ENCODE measurements at places on chromosomes 5 and 9.

DNA sequence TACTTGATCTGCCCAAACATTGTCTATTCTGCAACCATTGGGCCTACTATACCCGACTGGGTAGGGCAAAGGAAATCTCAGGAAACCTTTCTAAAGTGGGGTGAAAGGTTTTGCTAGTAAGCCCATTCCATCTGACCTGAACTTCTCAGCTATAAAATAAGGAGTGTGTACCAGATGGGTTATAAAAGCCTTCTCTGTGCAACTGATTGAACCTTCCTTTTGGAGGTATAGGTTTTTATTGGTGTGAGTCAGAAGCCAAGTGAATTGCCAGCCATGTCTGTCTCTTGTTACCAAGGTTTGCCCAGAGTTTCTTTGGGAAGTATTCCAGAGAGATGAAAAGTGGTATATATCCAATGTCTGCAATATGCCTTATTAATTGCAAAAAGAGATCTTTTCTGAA, 1271.0 kb upstream of the WWC1 start:
- no peak for DNase-seq
- H3K27ac ChIP-seq, result no peak overlapping the region
- no peaks in the 10 kb centered on the region for H3K36me3 ChIP-seq
- H3K4me1 ChIP-seq, result no peaks in the 10 kb centered on the region

DNA sequence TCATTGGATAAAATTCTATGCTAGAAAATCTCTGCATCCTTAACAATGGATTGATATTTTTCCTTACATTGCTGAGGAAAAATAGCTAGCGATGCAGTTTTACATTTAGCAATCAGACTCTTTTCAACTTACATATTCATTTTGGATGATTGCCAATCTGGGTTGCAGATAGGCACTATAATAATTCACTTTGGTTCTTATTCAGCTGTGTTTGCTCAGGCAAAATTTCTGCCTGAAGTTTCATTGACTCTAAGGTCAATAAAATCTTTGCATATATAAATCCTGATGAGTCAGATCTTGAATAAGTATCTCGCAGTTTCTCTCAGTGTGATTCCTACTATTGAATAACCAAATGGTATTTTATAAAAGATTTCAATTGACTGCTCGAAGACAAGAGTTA, 1105.8 kb downstream of the CDH18 start:
- H3K4me1 ChIP-seq, result no peaks in the 10 kb centered on the region
- no peaks in the 10 kb centered on the region for H3K36me3 ChIP-seq
- H3K4me3 ChIP-seq, result no peak overlapping the region
- H3K27me3 ChIP-seq, result no peaks in the 10 kb centered on the region
- no peak overlapping the region for H3K27ac ChIP-seq
- no peak for DNase-seq

GRCh38 chr9:90991953-90992352, 190.3 kb downstream of the SYK start:
- H3K36me3 ChIP-seq, result no peaks in the 10 kb centered on the region
- no peak overlapping the region for H3K27ac ChIP-seq
- no peak overlapping the region for H3K4me3 ChIP-seq

DNA sequence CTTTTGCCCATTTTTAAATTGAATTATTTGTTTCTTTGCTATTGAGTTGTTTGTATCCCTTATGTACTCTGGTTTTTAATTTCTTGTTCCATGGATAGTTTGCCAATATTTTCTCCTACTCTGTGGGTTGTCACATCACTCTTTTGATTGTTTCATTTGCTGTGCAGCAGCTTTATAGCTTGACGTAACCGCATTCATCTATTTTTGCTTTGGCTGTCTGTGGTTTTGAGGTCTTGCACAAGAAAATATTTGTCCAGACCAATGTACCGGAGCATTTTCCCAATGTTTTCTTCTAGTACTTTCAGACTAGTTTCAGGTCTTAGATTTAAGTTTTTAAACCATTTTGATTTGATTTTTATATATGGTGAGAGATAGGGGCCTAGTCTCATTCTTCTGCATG, 36.2 kb upstream of the ZNF366 start:
- no peaks in the 10 kb centered on the region for H3K27me3 ChIP-seq
- H3K27ac ChIP-seq, result no peak overlapping the region
- no peaks in the 10 kb centered on the region for H3K36me3 ChIP-seq
- H3K4me3 ChIP-seq, result no peak overlapping the region
- H3K4me1 ChIP-seq, result no peaks in the 10 kb centered on the region

DNA sequence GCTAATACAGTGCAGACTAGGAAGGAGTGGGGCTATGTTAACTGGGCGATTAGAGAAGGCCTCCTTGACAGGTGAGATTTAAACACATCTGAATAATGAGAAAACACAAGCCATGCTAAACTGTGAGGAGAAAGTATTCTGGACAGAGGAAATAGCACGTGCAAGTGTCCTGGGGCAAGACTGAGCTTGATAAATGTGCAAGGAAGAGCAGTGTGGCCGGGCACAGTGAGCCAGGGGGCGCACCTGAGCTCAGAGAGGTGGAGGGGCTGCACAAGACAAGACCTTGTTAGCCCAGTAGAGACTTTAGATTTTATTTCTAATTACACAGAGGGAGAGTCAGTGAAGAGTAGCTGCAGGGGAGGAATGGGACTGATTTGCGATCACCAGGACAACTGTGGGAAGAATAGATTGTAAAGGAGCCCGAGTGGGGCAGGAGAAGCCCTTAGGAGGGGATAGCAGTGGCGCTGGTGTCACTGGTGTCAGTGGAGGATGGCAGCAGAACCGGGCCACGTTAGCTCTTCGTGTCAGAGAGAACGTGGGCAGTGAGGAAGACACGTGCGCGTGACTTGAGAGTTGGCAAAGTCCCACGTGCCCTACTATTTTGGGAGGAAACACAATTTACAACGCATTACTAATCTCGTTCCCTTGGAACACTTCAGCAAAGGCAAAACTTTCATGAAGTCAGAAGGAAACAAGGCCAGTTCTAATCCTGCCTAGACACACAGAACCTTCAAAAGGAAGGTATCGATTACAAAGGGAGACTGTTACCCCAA, 17.9 kb upstream of the C5orf47 start:
- no peaks in the 10 kb centered on the region for H3K27me3 ChIP-seq
- H3K36me3 ChIP-seq, result no peaks in the 10 kb centered on the region
- DNase-seq, result no peak
- no peak overlapping the region for H3K4me3 ChIP-seq
- peaks cover 15% of the 10 kb centered on the region for H3K4me1 ChIP-seq
- no peak overlapping the region for H3K27ac ChIP-seq

DNA sequence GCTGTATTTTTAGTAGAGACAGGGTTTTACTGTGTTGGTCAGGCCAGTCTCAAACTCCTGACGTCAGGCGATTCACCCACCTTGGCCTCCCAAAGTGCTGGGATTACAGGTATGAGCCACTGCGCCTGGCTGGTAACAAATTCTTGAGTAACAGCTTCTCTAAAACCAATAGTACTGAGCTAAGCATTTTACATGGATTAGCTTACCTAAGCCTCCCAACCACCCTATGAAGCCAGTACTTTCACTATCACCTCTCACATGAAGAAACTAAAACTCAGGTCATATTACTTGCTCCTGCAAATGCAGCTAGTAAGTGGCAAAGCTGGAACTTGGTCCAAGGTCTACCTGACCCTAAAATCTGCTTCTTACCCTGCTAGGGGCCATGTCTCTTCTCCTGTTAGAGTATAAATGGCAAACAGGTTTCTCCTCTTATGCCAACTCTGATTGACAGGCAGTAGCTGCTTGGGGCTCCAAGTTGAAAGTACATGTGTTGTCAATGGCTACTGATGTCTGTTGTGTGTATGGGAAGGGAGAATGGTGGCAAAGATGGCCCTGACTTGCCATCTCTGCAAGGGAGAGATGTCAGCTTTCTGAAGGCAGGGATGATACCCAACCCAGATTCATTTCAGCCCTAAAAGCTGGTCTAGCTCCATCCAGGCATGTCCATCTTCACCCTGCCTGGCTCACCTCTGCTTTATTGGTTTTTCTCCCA, 4.0 kb downstream of the PHF19 start:
- peak overlapping the region; percentile 30 for H3K4me3 ChIP-seq
- no peaks in the 10 kb centered on the region for H3K27me3 ChIP-seq
- peak overlapping the region; percentile 97 for H3K27ac ChIP-seq
- peak; percentile 92 for DNase-seq

DNA sequence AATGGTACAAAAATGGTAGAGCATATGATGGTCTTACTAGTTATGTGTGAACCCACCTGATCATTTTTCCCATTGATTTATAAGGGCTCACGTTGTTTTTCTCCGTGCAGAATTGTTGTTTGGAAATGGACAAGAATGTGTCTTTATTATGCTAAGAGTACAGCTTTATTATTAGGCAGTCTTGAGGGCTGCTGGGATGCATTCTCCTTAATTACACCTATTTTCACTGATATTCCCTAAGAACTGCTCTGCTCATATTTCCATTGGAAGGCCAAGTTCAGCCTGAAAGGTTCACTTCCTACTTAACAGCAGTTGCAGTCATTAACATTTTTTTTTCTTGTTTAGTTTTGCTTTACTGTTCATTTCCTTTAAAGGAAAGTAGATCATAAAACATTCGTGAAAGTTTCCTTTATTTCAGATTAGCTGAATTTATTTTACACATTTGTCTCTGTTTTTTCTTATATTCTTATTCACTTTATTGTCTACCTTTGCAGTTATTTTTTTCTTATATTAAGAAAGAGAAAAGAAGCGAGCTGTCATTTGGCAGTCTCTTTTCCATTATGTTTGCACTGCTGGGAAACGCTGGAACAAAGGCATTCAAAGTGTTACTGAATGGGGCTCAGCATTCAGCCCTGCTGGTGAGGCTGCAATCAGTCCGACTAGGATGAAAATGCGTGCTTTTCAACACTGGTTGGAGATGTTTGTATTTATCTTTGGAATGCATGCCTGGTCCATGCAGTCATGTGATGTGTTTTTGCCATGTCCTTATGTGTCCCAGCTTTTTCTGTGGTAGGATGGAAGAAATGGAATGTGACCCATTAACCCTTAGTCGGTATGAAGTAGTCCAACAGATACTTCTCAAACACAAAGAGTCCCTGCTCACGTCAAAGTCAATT, 602.7 kb upstream of the ZNF608 start:
- no peak for DNase-seq
- H3K4me1 ChIP-seq, result no peaks in the 10 kb centered on the region
- H3K4me3 ChIP-seq, result no peak overlapping the region
- H3K36me3 ChIP-seq, result no peaks in the 10 kb centered on the region

DNA sequence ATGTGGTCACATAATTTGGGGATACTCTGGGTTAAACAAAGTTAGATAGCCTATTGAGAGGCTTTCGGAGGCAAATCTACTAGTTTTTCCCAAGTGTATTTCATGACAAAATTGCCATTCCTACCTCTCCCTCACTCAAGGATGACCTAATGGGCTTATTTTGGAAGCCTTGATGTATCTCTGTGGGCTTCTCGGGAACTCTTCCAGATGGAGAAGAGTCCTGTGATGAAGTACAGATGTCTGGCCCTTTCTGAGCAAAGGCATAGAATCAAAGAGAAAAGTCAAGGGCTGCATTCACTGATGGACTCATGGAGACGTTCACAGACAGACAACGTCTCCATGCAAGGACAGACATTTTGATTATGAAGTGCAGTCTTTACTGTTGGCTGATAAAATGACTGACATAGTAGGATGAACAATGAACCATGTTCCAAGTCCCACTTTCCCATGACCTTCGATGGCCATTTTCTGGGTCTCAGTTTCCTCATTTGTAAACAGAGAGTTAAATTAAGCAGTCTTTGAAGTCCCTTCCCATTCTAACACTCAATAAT, 347.2 kb upstream of the CD180 start:
- no peak overlapping the region for H3K4me3 ChIP-seq
- no peaks in the 10 kb centered on the region for H3K4me1 ChIP-seq
- DNase-seq, result no peak
- H3K27me3 ChIP-seq, result no peaks in the 10 kb centered on the region
- H3K27ac ChIP-seq, result no peak overlapping the region
- no peaks in the 10 kb centered on the region for H3K36me3 ChIP-seq

GRCh38 chr9:87213948-87214347, 266.6 kb upstream of the GAS1 start:
- no peak overlapping the region for H3K4me3 ChIP-seq
- DNase-seq, result no peak
- H3K36me3 ChIP-seq, result no peaks in the 10 kb centered on the region
- H3K27me3 ChIP-seq, result no peaks in the 10 kb centered on the region

DNA sequence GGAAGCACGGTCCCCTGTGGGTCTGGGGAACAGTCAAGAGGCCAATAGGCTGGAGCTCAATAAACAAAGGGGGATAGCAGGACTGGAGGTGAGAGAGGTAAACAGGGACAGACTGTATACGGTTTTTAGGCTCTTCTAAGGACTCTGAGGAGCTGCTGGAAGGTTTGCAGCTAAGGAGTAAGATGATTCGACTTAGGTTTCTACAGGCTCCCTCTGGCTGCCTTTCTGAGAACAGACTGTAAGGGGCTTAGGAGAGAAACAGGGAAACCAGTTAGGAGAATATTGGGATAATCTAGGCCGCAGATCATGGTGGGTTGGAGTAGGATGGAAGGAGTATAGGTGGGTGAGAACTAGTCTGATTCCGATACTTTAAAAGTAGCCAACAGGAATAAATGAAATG, 10.4 kb downstream of the CDK5RAP2 start:
- H3K27me3 ChIP-seq, result no peaks in the 10 kb centered on the region
- DNase-seq, result no peak
- H3K36me3 ChIP-seq, result no peaks in the 10 kb centered on the region
- H3K27ac ChIP-seq, result peak overlapping the region; percentile 95
- no peak overlapping the region for H3K4me3 ChIP-seq
- peaks cover 48% of the 10 kb centered on the region for H3K4me1 ChIP-seq

DNA sequence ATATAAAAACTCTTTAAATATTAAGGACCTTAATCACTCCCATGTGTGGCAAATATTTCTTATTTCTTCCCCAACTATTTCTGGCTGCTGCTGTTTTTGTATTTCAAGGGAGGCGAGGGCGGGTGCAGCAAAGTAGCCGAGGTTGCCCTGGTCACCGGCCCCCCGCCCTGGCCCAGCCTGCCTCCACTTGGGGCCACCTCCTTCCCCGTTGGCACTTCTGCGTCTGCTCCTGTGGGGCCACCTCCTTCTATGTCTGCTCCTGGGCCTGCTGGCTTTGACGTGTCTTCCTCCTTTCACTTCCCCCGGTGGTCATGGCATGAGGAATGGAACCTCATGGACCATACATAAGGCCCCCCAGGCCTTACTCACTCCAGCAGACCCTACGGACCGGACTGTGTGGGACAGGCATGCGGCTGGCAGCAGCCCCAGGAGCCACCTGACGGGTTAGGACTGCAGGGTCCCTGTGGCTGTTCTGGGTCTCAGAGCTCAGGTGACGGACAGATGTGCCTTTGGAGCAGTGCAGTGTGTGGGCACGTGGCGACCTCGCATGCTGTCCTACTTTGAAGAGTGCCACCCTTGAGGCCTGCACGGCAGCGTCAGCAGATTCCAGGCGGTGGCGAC, 5.8 kb upstream of the ENTPD8 start:
- no peak overlapping the region for H3K4me3 ChIP-seq
- no peaks in the 10 kb centered on the region for H3K36me3 ChIP-seq
- DNase-seq, result no peak

- no peaks in the 10 kb centered on the region for H3K27me3 ChIP-seq
- H3K27ac ChIP-seq, result no peak overlapping the region
- H3K4me3 ChIP-seq, result no peak overlapping the region
- DNase-seq, result no peak
Observed at GRCh38 chr9:77705636-77706035, 57.5 kb upstream of the GNA14 start.

- no peaks in the 10 kb centered on the region for H3K27me3 ChIP-seq
- H3K4me3 ChIP-seq, result no peak overlapping the region
- H3K4me1 ChIP-seq, result no peaks in the 10 kb centered on the region
- no peaks in the 10 kb centered on the region for H3K36me3 ChIP-seq
- H3K27ac ChIP-seq, result no peak overlapping the region
Observed at GRCh38 chr9:83204047-83204446, 141.1 kb upstream of the RASEF start.

- H3K36me3 ChIP-seq, result no peaks in the 10 kb centered on the region
- H3K4me3 ChIP-seq, result no peak overlapping the region
- no peaks in the 10 kb centered on the region for H3K4me1 ChIP-seq
- no peaks in the 10 kb centered on the region for H3K27me3 ChIP-seq
Observed at GRCh38 chr9:82781921-82782392, 281.0 kb downstream of the RASEF start.
